ENCODE measurements at places on chromosomes 11 and 22.

DNA sequence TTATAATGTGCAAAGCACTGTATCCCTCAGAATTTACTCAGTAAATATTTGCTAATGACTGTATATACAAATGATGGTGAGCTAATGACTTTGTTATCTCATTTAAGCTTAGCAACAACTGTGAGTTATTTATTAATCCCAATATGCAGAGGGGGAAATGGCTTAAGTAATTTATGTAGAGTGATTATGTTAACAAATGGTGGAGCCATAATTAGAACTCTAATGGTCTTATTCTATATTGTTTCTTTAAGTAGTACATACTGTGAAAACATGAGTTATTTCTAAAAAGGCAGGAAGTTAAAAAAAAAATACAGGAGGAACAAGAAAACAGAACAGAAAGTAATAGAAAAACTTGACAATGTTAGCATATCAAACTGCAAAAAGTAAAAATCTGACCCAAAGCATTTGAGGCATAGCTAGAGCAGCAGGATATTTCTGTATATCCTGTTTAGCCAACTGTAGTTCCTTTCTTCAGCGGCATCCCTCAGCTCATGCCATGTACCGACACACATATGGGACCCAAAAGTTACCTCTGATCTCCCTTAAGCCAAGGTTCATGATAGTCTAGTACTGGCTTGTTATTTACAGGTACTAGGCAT, 94.2 kb downstream of the FCHSD2 start:
- DNase-seq = no peak

GRCh38 chr22:20571531-20572007, 64.2 kb downstream of the MED15 start:
- no peak for DNase-seq

DNA sequence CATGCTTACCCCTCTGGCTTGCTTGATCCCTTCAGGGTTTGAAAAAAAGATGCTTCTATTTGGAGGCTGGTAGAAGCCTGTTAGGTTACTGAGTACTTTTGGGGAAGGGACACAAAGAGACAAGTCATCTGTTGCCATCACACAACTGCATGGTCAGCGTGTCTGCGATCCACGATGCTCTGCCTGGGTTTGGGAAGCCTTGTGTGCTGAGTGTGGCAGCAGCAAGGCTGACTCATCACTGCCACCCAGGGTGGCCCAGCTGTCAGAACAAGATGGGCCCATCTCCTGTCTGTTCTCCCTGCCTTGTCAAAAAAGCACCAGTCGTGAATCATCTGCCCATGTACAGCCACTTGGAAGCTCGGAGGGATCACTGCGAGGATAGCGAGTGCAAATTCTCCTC, 26.2 kb downstream of the UBASH3B start:
- no peak for DNase-seq

GRCh38 chr11:125873881-125874555, 13.4 kb upstream of the HYLS1 start:
- no peak for DNase-seq

DNA sequence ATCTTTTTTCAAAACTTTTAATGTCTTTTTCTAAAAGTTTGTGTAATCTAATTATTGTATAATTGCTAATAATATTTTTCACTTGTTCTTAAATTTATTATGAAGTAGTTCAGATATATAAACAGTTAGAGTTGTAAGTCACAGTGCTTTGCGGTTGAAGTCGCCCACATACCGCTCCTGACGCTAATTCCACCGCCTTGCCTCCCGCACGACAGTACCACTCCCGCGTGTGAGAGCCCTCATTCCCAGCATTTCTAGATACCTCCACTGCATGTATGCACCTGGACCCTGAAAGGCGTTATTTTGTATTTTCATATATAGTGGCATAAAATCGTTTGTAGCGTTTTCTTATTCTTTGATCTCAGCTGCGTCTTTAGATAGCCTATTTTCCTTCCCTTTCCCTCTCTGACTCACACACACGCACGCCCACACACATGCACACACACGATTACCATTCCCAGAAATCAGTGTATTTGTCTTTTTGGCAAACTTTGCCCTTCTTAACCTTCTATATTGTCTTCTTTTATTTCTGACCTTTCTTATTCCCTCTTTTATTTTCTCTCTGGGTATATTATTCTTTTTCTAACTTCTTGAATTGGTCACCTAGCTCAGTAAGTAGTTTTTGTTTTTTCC, 56.4 kb upstream of the PITPNB start:
- no peak for DNase-seq

- DNase-seq = no peak
Observed at GRCh38 chr11:111352935-111353710, 26.0 kb downstream of the POU2AF1 start.

- no peak for DNase-seq
Observed at GRCh38 chr11:106063009-106063408, 14.1 kb downstream of the KBTBD3 start.

DNA sequence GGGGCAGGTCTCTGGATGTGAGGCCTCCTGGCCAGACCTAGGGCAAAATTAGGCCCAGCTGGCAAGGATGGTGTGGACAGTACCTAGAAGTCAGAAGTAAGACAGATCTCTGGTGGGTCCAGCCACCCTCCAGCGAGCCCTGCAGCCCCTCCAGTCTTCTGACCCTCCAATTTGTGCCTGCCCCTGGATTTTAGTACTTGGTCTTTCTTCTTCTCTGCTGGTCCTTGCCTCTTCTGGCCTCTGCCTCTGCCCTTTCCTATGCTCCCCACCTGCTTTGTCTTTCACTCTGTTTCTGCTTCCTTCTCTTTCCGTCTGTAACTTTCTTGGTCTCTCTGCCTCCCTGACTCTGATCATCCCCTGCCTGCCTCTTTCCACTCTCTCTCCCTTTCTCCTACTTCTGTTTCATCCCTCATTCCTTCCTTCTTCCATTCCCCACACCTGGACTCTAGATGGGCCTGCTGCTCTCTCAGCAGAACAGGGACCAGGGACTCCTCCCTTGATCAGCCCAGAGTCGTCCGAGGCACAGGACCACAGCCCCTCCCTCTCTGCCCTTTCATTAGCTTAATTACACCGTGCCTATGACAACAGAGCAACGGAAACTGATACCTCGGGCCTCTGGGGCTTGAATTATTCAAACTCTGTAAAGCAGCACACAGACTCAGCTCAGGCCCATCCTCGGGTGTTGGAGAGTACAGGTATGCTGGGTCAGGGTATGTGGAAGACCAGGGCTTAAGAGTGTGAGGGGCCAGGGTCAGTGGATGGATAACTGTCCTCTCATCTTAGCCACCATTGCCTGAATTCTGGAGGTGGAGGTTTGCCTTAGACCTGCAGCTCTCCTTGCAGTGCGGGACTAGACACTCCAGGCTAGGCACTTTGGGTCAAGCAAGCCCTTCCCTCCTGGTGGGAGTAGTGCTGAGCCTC, at the start of gene CHRNA10:
Gene CHRNA10, minus strand, starts transcription at position 51 of the 921 bp plus-strand sequence. CDS start 72 bp downstream, outside the sequence.
- DNase-seq = no peak

DNA sequence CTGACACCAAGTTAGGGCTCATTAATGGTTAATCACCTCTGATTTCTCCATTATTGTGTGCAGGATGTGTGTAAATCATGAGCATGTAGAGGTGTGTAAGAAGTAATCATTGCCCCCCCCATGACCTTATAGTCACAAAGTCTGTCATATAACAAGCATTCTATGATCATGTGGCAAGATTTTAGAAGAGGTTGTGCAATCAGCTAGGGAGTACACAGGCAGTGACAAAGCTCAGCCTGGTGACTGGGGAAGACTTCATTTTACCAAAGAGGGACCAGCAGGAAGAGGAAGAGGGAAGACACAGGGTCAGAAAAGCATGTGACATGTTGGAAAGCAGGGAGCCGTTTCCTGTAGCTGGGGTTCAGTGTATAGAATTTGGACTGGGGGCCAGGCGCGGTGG, 176.5 kb upstream of the LARGE1 start:
- DNase-seq = no peak

DNA sequence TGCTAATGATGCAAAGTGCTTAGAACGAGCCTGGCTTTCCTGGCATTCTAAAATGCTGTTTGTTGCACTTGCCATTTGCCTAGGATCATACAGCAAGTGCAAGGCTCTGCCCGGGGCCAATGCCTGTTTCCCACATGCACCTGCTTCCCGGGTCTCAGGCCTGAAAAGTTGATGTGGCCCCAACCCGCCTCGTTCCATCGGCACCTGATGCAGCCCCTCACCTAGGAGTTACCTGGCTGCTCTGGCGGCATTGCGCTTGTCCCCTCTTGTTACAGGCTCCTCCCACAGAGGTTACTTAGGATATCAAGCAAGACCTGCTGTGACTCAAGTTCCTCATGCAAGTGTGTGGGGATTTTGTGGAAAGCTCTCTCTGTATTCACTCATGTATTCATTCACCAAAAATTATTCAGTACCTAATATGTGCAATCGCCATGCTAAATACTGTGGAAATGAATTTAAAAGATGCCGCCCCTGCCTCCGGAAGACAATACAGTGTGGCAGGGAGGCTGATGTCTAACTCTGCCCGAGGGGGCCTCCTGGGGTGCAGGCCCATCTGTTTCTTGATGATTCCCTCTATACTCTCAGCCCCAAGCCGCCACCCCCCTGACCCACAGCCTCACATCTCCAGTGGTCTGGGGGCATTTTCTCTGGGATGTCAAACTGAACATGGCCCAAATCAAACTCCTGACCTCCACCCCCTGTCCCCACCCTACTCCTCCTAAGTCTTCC, 184.5 kb downstream of the EFCAB6 start:
- no peak for DNase-seq

DNA sequence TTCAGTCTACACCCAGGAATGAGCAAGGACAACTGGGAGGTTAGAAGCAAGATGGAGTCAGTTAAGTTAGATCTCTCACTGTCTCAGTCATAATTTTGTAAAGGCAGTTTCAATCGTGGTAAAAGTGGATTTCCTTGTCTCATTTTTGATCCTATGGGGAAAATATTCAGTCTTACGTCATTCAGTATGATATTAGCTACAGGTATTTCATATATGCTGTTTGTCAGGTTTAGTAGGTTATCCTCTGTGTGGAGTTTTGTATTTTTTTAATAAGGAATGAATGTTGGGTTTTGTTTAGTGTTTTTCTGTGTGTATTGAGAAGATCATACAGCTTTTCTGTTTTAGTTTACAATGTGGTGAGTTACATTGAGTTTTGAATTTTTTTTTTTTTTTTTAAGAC, 11.8 kb downstream of the SPECC1L start:
- DNase-seq = no peak

DNA sequence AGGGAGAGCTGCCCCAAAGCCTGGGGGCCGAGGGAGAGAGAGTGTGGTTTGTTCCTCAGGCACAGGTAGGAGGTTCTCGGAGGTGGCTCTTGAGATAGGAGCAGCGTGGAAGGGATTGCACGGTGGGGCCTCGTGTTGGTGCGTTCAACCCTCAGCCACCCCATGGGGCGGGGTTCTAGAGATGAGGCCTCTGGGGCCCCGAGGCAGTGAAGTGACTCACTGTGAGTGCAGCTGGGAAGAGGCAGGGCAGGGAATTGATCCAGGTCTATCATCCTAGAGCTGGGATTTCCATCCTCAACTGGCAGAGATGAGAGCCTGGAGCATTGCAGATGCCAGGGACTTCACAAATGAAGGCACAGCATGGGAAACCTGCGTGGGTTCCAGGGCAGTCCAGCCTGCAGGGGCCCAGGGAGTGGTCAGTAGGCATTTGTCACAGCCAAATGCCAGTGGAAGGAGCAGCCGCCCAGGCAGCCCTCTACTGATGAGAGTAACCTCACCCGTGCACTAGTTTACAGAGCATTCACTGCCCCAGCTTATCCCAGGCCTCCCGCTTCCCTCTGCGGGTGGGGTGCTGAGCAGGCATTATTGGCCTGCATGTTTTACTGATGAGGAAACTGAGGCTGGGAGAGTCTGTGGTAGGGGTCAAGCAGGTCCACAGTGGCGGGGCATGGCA, 5.1 kb upstream of the SMARCB1 start:
- no peak for DNase-seq

DNA sequence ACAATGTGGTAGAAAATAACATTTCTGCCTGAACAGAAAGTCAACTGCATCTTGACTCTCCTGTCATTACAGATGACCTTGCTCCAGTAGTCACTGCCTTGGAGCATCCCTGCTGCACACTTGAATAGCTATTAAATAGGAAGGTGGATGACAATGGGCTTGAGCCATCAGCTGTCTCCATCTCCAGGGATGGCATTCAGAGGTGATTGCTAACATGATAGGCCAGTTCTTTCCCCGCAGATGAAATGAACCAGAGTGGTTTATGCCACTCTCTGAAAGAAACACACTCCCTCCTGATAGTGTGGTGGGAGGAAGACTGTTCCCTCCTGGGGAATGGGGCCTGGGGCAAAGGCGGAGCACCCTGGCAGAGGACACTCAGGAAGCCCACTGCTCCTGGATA, 57.1 kb upstream of the OLFML1 start:
- no peak for DNase-seq

DNA sequence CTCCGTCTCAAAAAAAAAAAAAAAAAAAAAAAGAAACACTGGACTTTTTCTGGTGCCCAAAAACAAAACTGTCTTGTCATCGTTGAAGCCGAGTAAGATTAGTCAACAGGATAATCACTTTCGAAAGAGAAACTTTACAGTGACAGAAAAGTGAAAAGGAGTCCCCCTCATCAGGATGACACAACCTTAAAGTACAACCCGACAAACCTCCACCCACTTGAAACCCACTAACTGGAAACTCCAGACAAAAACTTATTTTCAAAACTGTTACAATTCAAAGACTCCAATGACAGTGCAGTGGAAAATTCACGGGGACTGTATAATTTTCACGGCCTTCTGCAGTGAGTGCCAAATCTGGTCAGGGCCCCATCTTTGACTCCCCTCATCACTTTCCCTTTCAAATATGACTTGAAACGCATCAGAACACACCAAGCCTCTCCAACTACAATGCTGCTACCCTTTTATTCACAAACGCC, 1.3 kb downstream of the DENND5A start:
- DNase-seq = no peak

DNA sequence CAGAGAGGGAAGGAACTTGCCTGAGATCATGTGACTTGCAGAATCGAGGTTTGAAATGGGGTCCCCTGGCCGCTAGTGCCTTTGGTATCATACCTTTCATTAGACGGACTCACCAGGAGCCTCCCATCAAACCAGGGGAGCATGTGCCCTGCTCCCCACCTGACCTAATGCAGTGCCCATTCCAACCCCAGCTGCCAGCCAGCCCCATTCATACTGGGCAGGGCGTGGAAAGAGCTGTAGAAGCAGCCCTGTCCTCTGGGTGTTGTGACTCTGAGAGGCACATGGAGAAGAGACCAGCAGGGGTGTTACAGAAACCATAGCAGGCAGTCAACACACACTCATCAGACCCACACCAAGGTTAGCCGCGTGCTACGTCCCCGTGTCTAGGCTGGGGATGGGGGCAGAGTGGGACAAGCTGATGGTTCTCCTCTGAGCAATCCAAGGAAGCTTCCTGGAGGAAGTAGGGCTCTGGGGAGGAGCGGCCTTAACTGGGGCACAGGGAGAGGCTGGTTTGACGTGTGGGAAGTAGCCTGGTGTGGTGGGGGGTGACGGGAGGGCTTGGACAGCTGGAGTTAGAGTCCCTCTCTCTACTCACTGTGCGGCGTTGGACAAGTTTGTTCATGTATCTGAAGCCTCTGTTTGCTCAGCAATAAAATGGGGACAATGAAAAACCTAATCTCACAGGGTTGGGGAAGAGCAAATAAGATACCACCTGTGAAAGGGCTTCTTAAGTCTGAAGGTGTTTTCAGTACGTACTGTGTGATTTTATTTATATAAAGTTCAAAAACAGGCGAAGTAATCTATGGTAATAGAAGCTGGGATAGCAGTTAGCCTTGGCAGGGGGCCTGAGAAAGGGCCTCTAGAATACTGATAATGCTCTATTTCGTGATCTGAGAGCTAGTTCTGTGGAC, 14.0 kb downstream of the GRIK4 start:
- no peak for DNase-seq
